D341Med (cell line): ENCODE measurements at places on chromosomes 13 and 19.

GRCh38 chr13:73948848-73949529 lies 185.2 kb downstream of the KLF12 start:
- DNase-seq: no peak

DNA sequence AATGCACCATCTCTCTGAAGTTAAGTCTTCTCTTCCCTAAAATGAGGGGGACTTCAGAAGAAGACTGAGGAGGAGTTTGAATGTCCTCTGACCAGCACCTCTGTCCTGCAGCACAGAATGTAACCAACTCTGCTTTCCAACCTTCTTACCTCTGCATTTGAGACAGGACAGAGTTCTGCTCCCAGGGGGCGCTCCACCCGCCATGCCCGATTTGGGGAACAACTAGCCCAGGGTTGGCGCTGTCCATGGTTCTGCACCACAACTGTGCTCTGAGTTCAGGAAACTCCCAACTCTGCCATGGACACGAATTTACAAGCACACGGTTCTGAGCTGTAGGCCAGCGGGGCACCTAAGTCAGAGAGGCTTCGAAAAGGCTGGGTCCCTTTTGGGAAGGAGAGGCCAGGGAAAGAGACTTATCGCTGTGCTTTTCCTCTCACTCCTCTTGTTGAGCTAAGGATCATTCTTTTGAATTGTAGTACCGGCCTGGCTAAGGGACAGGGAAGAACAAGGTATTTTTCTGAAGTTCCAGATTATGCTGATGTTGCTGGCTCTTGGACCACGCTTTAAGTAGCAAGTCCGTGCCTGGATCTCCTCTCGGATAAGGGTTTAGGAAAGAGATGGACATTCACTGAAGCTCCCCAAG lies 22.2 kb downstream of the SIGLEC5 start:
- peak; percentile 55 for DNase-seq

- DNase-seq: no peak
Observed at GRCh38 chr13:21365574-21365973, 93.5 kb downstream of the ZDHHC20 start.

- DNase-seq: no peak
Observed at GRCh38 chr13:82905071-82905470, 977.2 kb downstream of the SLITRK1 start.

DNA sequence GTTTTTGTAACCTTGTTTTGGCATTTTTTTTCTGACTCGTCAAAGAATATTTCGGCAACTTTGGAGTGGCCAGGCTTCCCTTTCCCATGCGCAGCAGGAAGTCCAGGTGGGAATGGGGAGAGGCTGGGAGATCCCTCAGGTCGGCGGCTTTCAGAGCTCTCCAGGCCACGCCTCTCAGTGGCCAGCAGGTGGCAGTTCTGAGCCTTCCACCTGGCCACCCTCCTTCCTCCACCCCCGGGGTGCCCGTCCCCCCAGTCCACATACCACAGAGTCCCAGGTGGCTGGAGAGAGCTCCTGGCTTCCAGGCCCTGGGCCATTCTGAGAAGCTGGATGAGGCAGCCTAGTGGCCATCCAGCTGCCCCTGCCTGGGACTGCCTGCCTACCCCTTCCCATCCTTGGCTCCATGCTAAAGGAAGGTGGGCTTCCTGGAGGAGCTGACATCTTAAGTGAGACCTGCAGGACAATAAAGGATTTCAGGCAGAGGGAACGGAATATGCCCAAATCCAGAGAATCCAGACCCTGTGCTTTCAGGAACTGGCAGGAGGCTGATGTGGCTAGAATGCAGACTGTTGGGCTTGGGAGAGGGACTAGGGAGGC lies 46.3 kb downstream of the CCNE1 start:
- peak; percentile 76 for DNase-seq

DNA sequence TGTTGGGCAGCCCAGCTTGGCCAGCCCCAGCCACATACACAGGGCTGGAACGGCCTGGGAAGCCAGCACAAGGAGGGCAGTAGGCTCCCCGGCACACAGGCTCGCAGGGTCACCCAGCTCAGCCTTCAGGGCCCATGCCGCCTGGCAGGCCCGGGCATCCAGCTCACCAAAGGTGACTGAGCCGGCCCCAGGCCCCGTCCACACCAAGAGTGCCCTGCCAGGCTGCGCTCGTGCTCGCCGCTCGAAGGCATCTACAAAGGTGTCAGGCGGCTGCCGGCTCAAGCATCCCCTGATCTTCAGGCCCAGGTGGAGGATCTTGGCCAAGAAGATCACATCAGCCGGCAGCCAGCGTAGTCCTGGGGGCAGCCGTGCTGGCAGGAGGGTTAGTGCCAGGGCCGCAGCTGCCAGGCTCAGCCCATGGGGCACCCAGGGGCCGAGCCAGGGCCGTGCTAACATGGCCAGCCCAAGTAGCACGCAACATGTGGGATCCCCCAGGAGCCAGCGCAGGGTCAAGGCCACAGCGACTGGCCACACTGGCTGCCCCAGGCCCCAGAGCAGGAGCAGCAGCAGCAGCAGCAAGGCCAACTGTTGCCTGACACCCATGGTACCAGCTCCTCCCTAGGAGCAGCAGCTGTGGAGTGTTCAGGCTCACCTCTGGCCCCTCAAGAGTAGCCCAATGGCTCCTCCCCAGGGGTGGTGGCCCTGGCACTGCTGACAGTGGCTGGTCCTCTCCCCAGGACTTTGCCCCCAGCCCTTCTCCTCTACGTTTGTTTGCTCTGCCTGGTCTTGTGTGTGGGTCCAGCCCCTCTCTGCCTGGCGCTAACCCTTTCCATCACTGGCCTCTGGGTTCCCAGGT lies at the start of gene SLC27A5:
Gene SLC27A5 (minus strand): TSS at position 640 of the 856 bp plus-strand sequence. CDS start 37 bp downstream, at position 603.
- no peak for DNase-seq

GRCh38 chr19:45250216-45250831 lies 747 bp upstream of the MARK4 start:
- no peak for DNase-seq

- DNase-seq: no peak
Observed at GRCh38 chr19:34692549-34692948, 15.1 kb downstream of the ZNF302 start.

GRCh38 chr19:11882606-11883005 lies 5.0 kb upstream of the ZNF69 start:
- no peak for DNase-seq

DNA sequence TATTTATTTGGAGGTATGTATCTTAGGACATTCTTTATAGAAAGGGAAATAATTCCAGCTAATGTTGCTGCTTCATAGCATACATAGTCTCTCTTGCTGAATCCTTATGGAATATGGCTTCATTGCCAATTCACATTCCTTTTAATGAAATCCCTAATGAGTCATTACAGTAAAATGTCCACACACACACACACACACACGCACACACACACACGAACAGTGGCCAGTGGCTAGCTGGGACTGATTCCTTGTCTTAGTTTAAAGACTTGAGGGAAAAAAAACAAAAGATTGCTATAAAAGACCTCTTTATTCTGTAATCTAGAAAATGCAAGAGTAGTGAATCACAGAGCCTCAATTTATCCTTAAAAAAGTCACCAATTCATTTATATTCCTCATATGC lies 301.6 kb downstream of the SLITRK6 start:
- no peak for DNase-seq

DNA sequence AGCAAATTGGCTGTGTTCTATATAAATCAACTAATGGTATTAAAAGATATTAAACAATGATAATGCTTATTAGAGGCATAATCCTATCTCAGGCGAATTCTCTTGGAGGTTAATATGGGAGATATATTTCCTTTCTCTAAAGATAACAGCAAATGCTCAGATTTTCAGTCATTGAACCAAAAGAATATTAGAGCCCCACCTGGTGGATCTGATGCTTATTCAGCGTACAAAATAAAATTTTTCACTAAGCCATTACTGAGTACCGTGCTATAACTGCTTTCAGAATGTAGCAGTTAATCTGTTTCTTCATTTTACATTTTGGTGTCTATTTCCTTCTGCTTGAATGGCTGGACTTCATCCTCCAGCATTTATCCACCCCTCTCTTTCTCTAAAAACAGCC lies 143.3 kb upstream of the IPO5 start:
- peak; percentile 34 for DNase-seq

DNA sequence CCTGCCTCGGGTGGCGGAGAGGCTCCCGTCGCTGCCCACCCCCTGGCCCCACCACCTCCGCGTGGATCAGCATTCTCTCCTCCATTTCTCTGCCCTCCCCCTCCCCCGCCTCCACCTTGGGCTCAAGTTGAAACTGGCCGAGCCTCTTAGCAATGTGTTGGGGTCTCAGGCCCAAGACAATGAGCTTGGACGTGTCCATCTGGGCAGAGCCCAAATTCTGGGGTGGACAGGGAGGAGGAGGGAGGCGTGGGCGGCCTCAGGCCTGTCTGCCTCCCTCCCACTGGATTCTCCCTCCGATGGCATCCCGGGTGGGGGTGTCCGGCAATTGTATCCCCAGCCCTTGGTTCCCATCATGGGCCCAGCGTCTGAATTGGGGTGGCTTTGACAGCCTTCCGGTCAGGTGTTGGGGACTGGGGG lies 1.2 kb downstream of the CELF5 start:
- no peak for DNase-seq

- no peak for DNase-seq
Observed at GRCh38 chr19:9797871-9798270, 21.0 kb downstream of the FBXL12 start.

GRCh38 chr13:24905242-24905641 lies 141.3 kb downstream of the RNF17 start:
- DNase-seq: no peak

DNA sequence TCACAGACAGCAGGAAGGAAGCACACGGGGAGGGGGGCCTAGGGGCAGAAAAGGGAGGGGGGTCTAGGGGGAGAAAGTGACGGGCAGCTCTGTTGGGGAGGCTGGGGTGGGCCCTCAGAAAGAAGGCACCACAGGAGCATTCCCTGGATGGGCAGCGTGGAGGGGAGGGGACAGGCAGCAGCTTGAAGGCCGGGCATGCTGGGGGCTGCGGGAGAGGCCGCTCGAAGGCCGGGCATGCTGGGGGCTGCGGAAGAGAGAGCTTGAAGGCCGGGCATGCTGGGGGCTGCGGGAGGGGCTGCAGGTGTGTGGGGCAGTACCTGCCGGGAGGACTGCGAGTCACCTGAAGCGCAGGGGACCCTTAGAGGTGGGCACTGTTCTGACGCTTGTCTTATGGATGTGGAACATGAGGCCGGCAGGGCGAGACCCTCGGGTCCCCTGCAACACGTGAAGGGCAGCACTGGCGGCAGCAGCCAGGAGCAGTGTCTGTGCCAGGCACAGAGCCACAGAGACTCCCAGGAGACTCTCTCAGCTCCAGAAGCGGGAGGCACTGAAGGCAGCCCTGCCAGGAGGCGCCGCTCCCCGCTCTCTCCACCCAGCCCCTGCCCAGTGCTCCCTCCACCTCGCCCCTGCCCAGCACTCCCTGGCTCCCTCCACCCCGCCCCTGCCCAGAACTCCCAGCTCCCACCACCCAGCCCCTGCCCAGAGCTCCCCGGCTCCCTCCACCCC lies 13.3 kb downstream of the ZNF787 start:
- DNase-seq: peak; percentile 72

- DNase-seq: no peak
Observed at GRCh38 chr19:12555456-12555930, 4.2 kb upstream of the ZNF564 start.

DNA sequence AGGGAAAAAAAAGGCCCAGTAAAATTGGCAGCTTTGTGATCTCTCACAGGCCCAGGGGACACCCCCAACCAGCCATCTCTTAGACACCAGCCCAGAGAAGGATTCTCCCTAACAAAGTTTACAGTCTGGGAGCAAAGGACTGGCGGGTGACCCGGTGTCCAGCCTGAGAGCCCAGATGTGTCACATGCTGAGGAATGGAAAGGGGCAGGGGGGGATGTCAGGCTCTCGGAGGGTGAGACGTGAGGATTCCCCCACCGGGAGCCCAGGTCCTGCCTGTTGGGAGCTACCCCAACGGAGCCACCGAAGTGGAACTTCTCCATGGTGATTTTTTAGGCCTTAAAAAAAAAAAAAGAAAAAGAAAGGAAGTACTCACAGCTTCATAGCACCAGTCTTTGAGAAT lies 4.8 kb upstream of the CTXN1 start:
- DNase-seq: no peak

DNA sequence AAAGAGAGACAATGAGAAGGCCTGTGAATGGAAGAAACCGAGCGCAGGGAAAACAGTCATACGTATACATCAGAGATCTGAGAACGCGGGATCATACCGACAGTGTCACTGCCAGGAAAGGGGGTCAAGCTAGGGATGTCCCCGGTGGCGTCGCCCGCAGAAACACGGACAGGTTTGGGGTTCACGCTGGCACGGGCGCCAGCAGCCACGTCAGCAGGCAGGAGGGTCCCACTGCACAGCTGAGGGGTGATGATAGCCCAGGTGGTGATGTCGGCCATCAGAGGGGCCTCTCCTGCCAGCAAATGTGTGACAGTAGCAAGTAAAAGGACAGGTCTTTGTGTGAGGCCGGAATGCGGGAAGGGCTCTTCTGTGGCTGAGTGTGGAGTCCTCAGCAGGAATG lies 3.4 kb upstream of the ZNF229 start:
- DNase-seq: no peak

GRCh38 chr19:42465827-42466280 lies 23.1 kb upstream of the CXCL17 start:
- DNase-seq: no peak

DNA sequence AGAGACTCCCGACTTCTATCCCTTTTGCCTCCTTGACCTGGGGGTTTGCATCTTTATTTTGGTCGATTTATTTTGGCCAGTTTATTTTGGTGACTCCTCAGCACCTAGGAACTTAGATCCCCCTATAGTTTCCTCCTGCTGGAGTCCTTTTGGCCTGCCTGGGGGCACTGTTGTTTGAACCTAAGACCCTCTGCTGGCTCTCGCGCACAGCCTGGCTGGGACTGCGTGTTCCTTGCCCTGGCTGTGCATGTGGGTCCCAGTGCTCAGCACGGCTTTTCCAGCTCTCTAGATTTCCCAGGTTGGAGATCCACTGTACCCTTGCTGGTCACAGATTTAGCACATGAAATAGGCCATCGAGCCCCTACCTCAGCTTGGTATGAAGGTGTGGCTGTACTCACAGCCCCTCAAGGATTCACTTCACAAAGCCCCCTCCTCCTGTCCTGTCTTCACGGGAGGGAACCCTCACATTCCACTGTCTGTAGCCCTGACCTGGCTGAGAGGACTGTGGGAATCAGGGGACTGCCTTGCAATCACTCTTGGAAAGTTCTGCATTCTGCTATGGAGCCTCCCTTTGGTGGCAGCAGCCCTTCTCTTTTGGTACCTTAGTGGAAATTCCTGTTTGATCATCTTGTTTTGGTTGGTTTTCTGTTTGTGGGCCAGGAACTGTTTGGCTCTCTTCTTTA lies 8.3 kb downstream of the UBAC2 start:
- DNase-seq: no peak

- no peak for DNase-seq
Observed at GRCh38 chr13:73268306-73268705, 209.5 kb downstream of the KLF5 start.

- peak; percentile 90 for DNase-seq
Observed at GRCh38 chr19:1624458-1624857, 19.2 kb upstream of the UQCR11 start.

DNA sequence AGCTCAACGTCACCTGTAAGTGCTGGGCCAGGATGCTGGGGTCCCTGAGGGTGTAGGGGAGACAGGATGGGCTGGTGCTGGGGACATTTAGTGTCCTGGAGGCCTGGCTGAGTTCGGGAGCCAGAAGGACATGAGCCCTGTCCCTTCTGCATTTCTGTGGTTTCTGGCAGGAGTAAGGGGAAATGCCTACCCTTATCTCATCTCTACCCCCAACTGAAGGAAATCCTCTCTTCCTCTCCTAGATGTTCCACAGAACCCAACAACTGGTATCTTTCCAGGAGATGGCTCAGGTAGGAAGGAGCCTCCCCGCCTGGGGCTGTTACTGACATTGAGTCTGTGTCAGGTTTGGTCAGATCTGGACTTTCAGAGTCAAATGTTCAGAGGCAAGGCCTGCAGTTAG lies 1.2 kb downstream of the CD33 start:
- no peak for DNase-seq
